ENCODE measurements at places on chromosomes 4 and X. TPM values are rescaled to one million over a fixed set of nuclear protein-coding genes. Genes with fewer than 3 reads are reported as not detected.

Gene GUF1
- total RNA-seq = 13.6 TPM

- no peaks in the 10 kb centered on the region for H3K36me3 ChIP-seq
- no peaks in the 10 kb centered on the region for H3K27me3 ChIP-seq
- DNase-seq = no peak
- H3K27ac ChIP-seq = no peak overlapping the region
These were observed 2.2 kb downstream of the MAPK10 start for GRCh38 chr4:86357608-86358007.

- no peaks in the 10 kb centered on the region for H3K4me1 ChIP-seq
- H3K27me3 ChIP-seq = no peaks in the 10 kb centered on the region
- H3K4me3 ChIP-seq = no peak overlapping the region
- no peaks in the 10 kb centered on the region for H3K36me3 ChIP-seq
These were observed 12.3 kb upstream of the GRIA3 start for GRCh38 chrX:123171781-123172180.

DNA sequence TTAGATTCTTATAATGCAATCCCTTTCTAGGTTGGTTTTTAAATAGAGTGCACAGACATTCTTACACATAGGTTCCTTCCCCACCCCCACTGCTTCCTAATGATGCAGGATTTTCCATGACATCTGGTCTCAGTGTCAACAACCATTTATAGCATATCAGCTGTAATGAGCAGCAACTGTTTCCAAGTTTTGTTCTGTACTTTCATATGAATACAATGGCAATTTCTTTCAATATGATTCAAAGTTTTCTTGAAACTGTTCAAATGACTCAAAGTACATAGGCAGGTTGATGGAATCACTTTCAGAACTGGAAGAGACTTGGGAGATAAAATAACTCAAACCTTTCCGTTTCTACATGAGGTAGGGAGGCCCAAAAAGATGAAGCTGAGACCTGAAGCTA, 220.7 kb downstream of the CAMK2D start:
- DNase-seq = no peak
- H3K36me3 ChIP-seq = no peaks in the 10 kb centered on the region
- no peaks in the 10 kb centered on the region for H3K27me3 ChIP-seq
- no peaks in the 10 kb centered on the region for H3K4me1 ChIP-seq
- H3K4me3 ChIP-seq = no peak overlapping the region

DNA sequence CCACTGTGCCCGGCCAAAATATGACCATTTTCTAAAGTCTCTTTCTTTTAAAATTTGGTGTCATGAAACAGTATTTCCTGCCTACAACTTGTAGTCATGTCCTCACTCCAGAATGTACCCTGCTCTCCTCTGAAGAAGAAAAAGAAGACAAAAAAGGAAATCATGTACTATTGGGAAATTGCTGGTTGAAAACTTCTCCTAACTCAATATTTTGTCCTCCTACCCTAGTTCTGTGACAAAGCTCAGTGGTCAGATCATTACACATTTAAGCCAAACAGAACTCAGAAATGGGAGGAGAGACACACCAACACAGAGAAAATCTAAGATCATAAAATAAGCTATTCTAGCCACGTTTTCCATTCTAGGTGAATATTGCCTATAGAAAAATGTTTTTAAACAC, 127.7 kb downstream of the IRF2 start:
- H3K36me3 ChIP-seq = no peaks in the 10 kb centered on the region
- no peak for DNase-seq
- H3K4me1 ChIP-seq = peaks cover 39% of the 10 kb centered on the region

DNA sequence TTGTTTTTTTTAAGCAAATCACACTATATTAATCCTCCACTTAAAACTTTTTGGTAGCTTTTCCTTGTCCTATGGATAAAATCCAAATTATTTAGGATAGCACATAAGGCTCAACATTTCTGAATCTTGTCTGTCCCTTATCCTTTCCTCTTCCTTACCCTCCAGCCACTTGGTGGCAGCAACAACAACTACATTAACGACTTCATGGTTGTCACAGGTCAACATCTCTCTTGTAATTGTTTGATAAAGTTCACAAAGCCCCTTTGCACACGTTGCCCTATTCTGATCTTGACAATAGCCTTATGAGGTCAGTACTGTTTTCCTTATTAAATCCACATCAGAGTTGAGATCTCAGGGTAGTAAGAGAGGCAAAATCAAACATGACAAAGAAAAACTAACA, 269.0 kb upstream of the PABPC4L start:
- no peaks in the 10 kb centered on the region for H3K36me3 ChIP-seq
- no peaks in the 10 kb centered on the region for H3K4me1 ChIP-seq
- H3K4me3 ChIP-seq = no peak overlapping the region
- no peaks in the 10 kb centered on the region for H3K27me3 ChIP-seq

- H3K27ac ChIP-seq = no peak overlapping the region
- H3K36me3 ChIP-seq = peaks cover 25% of the 10 kb centered on the region
- H3K4me1 ChIP-seq = no peaks in the 10 kb centered on the region
- DNase-seq = no peak
- no peak overlapping the region for H3K4me3 ChIP-seq
These were observed 15.2 kb downstream of the HSD17B11 start for GRCh38 chr4:87375719-87376291.
